ENCODE measurements at places on chromosomes 5 and 9.

GRCh38 chr5:33834334-33834733 is 57.5 kb downstream of the ADAMTS12 start:
- DNase-seq, result no peak

GRCh38 chr9:91177081-91177480 is 184.6 kb downstream of the AUH start:
- DNase-seq, result no peak

DNA sequence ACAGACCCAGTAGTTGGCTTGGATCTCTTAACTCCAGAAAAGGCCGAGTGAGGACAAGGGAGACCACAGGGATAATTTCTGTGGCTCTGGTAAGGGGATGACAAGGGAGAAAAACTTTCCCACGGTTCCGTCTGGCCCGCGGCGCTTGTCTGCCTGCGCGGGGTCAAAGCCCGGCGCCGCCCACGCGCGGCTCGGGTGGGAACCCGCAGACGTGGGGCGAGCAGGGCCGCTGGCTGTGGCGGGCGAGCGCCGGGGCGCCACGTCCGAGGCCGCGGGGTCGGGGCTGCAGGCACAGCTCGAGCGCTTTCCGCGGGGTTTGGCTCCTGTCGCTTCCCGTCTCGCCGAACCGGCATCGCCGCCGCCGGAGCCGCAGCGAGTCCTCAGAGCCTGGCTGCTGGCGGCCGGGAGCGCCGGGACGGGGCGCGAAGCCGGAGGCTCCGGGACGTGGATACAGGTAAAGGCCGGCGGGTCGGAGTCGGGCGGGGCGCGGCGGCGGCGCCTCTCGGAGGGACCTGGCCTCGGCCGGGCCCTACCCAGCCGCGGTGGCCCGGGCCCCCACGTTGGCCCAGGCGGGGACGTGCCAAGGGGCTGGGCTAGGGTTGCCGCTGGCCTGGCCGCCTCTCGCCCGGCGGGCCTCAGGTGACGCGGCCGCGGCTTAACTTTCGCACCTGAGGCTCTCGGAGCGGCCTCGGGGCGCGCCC is at the start of gene RNF180:
Gene RNF180 (plus strand): TSS at position 344 of the 701 bp plus-strand sequence. CDS start 34,965 bp downstream, outside the sequence.
- peak; percentile 49 for DNase-seq

GRCh38 chr5:138648841-138649240 is 73.6 kb upstream of the HSPA9 start:
- no peak for DNase-seq

DNA sequence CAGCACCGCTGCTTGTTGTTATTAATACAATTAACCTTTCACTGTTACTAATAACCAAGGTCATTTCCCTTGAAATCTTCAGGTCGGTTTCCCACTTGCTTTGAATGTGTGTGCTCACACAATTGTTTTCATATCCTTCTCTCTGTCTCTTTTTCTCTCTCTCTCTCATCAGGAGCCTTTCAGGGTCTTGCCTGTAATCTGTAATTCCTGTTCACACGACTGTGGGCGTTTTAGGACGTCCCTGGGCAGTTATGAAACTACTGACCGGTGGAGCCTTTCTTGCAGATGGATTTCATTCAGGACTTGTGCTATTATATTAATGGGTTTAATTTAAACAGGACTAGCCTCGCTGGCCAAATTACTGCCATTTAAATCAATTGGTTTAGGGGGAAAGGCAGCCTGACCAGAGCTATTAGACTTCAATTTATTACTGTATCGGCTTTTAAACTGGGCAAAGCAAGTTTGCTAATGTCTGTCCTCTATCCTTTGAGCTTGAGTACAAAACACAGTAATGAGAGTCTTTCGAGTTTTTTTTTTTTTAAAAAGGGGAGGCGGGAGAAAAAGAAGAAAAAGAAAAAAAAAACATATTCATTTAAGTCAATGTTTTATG is 316.0 kb upstream of the TLE4 start:
- no peak for DNase-seq

GRCh38 chr5:12614608-12615007 is 710.4 kb upstream of the CTNND2 start:
- DNase-seq, result no peak

- no peak for DNase-seq
Observed at GRCh38 chr5:91849069-91849468, 466.0 kb upstream of the ARRDC3 start.

- DNase-seq, result no peak
Observed at GRCh38 chr9:78196258-78196657, 39.6 kb upstream of the CEP78 start.

GRCh38 chr5:133433641-133434040 is 178.7 kb downstream of the FSTL4 start:
- no peak for DNase-seq

- DNase-seq, result no peak
Observed at GRCh38 chr9:97861148-97861475, 8.1 kb downstream of the FOXE1 start.

DNA sequence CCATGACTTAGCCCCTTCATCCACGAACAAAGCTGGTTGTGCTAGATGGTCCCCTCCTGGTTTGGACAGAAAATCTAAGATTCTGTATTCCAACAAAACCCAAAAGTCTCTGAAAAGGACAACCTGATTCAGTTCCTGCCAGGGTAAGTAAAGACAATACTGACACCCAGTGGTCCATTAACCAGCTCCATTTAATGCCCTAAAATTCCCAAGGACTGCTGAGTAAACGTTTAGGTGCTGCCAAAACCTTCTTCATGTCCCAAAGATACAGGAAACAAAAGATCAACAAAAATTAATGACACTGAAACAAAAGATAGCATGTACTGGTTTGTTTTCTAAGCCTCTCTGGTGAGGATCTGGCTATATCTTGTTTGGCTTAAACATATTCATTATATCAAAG is 25.3 kb upstream of the PPP1R2B start:
- peak; percentile 39 for DNase-seq

DNA sequence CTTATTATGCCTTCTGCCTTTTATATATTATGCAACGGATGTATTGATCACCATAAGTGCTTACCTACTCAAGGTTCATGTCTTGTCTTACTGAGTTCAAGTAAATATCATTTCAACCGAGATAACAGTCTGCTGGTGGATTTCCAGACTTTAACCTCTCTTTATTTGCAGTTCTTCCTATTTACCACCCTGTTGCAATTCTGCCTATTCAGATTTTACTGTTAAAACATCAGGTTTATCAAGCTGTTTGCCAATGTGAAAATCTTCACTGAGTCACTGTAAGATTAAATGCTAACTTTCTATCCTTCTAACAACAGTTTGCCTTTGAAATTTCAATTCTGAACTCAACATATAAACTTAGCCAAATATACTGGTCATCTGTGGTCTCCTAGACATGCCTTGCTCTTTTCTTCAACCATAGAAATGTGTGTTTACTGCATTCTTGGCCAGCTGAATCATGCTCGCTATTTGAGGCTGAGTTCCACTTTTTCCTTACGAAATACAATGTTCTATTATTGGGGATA is 471.7 kb upstream of the RORB start:
- no peak for DNase-seq

DNA sequence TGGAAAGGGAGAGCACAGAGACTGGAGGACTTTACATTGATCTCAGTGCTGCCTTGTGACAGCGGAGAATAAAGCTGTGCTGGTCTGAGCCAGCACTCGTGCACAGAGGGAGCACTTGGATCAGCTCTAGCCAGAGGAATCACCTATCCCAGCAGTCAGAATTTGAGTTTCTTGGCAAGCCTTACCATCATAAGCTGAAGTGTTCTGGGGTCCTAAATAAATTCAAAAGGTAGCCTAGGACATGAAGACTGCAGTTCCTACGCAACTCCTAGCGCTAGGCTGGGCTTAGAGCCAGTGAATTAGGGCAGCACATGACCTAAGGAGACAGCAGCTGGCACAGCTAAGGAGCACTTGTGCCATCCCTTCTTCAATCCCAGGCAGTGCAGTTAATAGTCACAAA is 119.5 kb downstream of the HMHB1 start:
- peak; percentile 16 for DNase-seq

GRCh38 chr5:26579712-26580111 is 458.7 kb downstream of the CDH9 start:
- DNase-seq, result no peak

DNA sequence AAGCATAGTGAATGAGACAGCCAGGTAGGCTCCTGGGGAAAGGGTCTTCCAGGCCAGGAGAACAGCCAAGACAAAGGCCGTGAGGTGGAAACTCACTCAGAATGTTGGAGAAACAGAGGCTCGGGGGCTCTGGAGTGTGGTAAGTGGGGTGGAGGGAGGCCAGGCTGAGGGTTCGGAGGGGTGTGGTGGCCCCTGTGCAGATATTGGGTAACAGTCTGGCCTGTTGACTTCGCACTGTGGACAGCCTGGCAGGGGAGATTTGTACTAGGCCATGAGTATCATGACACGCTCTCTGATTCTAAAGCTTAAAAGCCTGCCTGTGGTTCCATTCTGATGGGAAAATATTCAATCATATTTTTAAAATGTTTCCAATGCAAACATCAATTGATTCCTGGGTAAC is 239.3 kb downstream of the GADD45G start:
- DNase-seq, result no peak

DNA sequence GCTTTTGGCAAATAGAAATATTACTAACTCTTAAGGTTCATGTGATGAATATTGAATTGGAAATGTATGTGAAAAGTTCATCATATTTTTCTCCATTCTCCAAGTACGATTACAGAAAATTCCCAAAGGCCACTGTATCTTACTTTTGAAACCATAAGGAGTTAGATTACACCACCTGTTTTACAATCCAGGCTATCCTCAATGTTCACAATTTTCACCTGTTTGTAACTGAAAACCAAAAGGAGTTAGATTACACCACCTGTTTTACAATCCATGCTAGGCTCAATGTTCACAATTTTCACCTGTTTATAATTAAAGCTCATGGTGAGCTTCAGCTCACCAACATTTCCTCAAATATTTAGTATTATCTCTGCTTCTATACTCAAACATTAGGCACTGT is 188.0 kb downstream of the HCN1 start:
- no peak for DNase-seq

- no peak for DNase-seq
Observed at GRCh38 chr9:128375865-128376264, 4.7 kb downstream of the URM1 start.

- DNase-seq, result no peak
Observed at GRCh38 chr9:76394960-76395252, 680 bp upstream of the RFK start.

DNA sequence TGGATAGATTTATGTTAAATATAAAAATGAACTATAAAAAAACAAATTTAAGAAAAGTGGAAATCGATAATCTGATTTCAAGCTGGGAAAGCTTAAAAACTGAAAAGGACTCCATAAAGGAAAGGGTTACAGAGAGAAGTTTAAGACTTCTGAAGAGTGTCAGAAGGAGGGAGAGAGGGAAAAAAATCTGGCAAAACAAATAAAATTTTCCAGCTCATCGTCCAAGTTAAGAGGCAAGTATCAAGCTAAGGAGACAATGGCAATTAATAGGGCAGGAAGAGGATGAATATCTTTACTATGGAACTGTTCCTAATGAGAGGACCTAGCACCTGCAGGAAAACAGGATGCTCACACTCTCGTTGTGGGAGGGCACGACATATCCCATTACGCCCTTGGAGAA is 20.5 kb upstream of the HEXB start:
- DNase-seq, result no peak

DNA sequence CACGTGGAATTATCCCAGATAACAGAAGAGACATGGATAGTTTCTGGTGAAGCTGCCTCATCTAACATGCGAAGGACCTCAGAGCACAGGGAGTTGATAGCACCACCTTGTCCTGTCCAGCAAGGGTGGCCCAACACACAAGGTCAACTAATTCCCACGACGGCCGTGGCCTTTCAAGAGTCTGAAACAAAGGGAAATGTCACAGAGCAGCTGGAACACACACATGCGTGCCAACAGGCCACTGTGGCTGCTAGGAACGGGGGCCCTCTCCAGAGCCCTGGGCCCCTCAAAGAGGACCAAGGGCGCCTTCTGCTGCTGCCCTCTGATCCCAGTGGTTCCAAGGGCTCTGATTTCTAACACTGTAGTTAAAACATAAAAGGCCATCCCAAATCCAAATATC is 50.7 kb downstream of the SECISBP2 start:
- DNase-seq, result no peak

DNA sequence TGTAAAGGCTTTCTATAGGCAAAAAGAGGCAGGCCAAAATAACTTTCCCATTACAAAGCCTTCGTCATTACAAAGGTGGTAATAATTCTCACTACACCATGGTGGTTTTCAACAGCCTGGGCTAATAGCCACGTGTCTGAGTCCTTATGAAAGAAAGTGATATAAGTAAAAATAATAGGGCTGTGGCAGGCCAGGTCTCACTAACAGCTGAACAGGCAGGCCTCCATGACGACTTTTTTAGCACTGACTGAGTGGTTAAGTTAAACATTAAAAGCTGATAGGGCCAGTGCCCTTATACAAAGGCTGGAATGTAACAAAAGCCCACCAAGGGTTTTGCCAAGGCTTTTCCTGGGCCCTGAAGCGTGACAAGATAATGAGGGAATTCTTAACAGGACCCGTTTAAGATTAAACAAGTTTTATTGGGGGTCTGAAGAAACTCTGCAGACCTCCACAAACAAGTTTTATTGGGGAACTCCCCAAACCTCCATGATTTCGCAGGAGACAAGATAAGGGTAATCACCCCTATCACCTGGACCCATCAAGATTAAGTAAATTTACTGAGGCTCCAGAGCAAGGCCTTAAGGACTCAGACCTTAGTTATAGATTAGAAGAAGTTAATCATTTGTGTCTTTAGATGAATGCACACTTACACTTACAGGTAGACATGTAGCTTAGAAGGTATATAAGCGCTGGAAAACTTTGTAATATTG is 412.9 kb downstream of the CHSY3 start:
- DNase-seq, result no peak

DNA sequence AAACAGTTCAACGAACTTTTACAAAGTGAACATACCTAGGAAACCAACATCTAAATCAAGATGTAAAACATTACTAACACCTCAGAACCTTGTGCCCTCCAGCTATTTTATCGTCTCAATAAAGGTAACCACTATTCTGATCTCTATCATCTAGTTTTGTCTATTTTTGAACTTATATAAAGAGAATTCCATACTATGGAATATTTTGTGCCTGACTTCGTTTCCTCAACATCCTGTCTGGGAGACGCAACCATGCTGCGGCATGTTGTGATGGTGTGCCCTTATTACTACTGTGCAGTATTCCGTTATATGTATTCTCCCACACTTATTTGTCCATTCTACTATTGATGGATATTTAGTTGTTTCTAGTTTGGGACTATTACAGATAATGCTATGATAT is 99.2 kb downstream of the NR6A1 start:
- DNase-seq, result no peak

- peak; percentile 72 for DNase-seq
Observed at GRCh38 chr9:76687861-76688391, 76.3 kb upstream of the PCA3 start.

DNA sequence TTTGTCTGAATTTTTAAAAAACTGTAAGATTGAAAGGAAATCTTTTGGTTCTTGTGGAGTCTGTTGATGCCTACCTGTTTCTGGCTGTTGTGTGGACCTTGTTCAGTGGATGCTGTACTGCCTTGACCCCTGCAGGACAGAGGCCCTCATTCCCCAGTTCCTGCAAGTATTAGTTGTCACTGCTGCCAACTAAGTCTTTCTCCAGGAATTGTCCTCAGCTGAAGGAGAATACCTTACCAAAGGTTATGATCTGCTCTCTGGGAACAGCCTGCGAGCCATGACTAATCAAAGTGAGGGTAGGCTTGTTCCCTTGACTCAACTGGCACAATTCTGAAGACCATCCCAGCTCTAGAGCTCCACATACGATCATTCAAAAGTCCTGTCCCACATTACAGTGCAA is 145.3 kb upstream of the FST start:
- no peak for DNase-seq

Data from putamen (tissue), 1 donor.